ENCODE measurements at places on chromosomes 7 and 10.

GRCh38 chr7:23930312-23930711 is 220.3 kb downstream of the STK31 start:
- DNase-seq = no peak

- DNase-seq = no peak
Measured at GRCh38 chr10:45422866-45423659, 49.0 kb downstream of the ALOX5 start.

- DNase-seq = no peak
Measured at GRCh38 chr7:136588216-136588615, 280.2 kb upstream of the CHRM2 start.

- DNase-seq = no peak
Measured at GRCh38 chr10:59757966-59758365, 4.7 kb upstream of the MRLN start.

DNA sequence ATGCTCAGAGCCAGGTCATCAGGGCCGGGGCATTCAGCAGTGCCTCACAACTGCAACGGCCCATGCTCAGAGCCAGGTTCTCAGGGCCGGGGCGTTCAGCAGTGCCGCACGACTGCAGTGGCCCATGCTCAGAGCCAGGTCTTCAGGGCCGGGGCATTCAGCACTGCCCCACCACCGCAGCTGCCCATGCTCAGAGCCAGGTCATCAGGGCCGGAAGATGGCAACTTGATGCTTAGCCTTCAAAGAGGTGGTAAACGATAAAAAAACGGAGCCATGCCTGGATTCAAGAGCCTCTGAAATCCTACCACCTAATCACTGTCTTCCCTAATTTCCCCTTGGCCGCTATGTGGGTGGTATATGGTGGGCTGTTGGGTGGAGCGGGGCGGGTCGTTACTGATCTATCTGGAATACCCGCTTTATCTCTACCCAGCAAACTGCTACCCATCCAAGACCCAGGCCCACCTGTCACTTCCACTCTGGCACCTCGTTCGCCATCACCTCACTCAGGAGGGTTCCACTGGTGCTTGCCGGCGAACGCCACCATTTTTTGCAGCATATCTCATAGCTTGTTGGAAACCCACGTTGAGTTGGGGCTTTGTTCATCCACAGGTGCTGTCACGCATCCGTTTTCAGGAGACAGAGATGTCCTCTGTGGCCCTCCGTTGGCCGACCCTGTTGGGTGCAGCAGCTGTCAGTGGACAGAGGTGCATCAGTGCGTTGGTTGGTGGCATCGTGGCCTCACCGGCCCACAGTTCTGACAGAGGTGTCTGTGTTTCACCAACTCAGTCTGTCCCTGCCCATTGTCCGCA is 221.1 kb downstream of the EBF3 start:
- no peak for DNase-seq

- DNase-seq = no peak
Measured at GRCh38 chr7:50317221-50317678, 12.7 kb downstream of the IKZF1 start.

DNA sequence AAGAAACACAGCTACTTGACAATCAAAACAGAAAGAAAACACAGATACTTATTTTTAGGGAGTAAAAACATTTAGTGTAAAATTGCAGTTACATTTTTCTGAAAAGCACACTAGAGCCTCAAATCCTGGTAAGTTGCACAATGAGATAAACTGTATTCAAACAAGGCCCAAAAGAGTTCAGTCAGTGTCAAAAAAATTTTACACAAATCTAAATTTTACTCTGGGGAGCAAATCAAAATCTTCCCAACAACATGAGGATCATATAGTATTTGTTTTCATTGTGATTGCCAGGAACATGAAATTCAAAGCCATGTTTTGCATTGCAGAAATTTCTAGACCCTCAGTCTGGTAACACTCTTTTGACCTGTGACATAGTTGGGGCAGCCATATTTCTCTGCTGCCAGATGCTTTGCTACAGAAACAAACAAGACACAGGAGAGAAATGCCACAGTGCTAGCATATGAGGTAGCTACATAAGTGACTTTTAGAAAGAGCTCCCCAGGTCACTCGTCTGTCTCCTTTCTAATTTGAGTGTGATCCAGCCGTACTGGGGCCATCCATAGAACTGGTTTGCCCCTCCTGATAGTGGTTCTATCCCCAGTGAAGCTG is 49.6 kb downstream of the PDE1C start:
- no peak for DNase-seq

GRCh38 chr7:21504021-21504420 is 38.8 kb upstream of the DNAH11 start:
- no peak for DNase-seq

- no peak for DNase-seq
Measured at GRCh38 chr7:140262242-140262903, 85.6 kb upstream of the KDM7A start.

DNA sequence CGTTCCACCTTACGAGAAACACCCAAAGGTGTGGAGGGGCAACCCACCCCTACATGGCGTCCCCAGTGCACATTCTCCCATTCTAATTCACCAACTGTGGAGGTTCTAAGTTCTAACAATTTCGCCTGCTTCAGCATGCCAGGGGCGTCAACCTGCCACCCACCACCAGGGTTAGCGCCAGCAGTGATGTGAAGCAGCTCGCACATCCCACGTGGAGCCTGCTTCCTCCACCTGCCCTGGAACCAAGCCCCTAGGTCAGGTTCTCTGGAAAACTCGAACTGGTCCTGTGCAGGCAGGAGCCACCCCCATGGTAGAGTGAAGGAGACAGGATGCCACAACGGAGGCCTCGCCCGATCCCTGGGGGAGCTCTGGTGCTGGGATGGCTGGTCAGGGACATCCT is 33.3 kb upstream of the FXYD4 start:
- no peak for DNase-seq

DNA sequence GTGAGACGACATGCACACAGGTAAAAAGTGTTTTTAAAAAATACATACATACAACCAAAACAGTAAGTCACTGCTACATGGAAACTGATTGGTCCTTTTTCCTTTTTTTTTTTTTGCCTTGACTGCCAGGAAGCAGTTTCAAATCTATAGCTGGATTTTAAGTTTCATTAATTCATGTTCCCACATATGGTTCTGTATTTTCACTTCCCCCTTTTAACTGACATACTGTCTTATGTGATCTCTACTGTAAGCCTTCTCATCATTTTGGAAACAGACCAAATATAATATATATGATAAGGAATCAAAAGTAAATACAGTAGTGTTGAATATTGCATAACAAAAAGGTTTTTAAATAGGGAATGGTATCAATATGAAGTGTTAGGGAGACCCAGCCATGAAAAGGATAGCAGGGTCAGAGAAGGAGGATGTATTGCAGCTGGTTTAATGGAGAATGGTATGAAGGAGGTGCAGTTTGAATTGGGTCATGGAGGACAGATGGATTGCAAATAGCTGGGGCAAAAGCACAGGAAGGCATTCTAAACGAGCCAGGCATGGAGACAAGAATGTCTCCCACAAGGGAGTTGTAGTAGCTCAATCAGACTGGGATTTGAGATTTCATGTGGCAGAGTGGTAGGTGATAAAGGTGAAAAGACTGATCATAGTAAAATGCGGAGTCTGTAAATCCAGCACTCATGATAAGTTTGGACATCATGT is 5.4 kb downstream of the CAV1 start:
- DNase-seq = no peak

DNA sequence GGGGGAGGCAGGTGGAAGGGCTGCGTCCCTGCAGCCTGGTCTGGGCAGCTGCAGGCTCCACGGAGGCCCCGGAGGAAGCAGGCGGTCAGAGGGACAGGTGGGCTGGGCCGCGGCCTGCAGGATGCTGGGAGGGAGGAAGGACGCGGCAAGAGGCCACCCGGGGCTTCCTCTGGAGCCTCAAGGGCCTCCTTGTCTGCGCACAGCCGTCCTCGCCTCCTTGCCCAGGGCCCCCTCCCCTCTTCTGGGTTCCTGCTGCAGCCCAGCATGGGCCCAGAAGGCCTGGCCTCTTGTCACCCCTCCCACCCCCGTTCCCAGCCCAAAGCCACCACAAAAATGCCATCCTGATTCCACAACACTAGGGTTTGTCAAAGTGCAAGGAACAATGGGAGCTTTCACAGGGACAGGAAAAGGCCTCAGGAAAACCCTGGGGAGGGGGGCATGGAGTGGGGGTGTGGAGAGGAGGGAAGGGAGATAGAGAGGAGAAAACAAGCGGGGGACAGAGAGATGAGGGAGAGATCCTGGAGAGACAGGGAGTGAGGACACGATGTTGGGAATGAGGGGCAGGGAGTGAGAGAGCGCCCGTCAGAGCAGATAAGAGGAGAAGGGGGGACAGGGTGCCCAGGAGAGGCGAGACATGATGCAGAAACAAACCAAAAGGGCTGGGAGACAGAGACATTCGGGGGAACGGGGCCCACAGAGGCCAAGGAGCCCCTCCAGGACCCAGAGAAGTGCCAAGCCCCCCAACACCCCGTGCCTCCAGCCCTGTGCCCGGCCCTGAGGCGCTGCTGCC is 41.8 kb downstream of the ZCCHC24 start:
- DNase-seq = no peak

GRCh38 chr7:32474008-32474407 is 16.2 kb downstream of the LSM5 start:
- DNase-seq = no peak

DNA sequence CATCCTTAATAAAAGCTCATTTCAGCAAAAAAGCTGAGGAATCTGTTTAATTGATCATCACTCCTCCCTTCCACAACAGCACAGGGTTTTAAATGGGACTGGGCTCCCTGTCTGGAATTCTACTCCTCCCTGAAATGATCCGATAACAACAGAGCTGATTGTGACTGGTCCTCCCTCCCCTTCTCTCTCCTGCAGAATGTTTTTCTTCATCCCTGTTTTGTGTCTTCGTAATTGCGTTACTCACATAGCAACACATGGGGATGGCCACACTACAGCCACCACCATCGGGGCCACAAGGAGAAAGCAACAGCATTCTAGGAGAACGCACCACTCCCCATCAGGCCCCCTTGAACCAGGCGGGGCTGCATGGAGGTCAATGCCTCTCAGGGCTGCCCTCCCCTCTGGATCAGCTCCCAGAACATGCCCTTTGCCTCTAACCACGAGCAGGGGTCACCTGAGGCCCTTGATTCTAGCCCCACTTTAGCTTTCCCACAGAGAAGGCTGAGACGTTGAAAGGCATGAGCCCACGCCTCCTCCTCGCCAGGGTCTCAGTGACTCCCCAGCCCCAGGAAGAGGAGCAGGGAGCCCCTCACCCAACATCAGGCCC is 152.6 kb downstream of the PLXNA4 start:
- no peak for DNase-seq

GRCh38 chr10:132113206-132113605 is 47.5 kb downstream of the JAKMIP3 start:
- no peak for DNase-seq

DNA sequence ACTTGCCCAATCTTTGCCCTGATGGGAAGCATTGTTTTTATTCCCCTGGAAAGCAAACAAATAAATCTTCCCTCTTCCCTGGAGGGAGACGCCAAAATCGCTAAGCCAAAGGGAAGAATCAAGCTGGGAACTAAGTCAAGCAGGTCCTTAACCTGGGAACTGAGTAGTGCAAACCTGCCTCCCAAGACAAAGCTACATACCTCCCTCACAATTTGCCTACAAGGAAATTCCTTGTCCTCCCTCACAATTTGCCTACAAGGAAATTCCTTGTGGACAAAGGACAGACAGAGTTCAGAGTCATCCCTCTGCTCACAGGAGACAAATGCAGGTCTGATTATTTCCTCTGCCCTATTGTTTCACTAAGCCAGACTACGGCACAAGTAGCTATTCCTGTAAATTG is 50.5 kb downstream of the SPOCK2 start:
- no peak for DNase-seq

All from suppressor macrophage (primary cell).